ENCODE measurements at places on chromosomes 11 and 22. TPM values are rescaled to one million over a fixed set of nuclear protein-coding genes. Genes with fewer than 3 reads are reported as not detected.

DEUP1 gene
- total RNA-seq, result not detected

CYTH4 gene
- total RNA-seq, result 3.2 TPM

SEPTIN3 gene
- total RNA-seq, result 0.16 TPM

LAYN gene
- total RNA-seq, result 0.54 TPM

ARVCF gene
- 18.5 TPM for total RNA-seq

P4HA3 gene
- total RNA-seq, result 2.1 TPM

SCN3B gene
- 0.04 TPM for total RNA-seq

TCIRG1 gene
- total RNA-seq, result 39.4 TPM

TESMIN gene
- 0.42 TPM for total RNA-seq

CDC45 gene
- total RNA-seq, result 2.6 TPM

PGA5 gene
- not detected for total RNA-seq

SAA4 gene
- 876 TPM for total RNA-seq

OR8D1 gene
- not detected for total RNA-seq

LRRC56 gene
- total RNA-seq, result 0.72 TPM

MEI1 gene
- total RNA-seq, result 0.55 TPM

SHISAL1 gene
- total RNA-seq, result 0.07 TPM

MAPK8IP1 gene
- 1.7 TPM for total RNA-seq

OR51B5 gene
- total RNA-seq, result not detected

NTM gene
- total RNA-seq, result not detected

SLC22A25 gene
- 39.0 TPM for total RNA-seq

CRYBA4 gene
- not detected for total RNA-seq

IGLL5 gene
- total RNA-seq, result 3.5 TPM

GGTLC3 gene
- not detected for total RNA-seq

Data from right lobe of liver (tissue), 6 donors.